ENCODE measurements at places on chromosomes 2 and 18.

- no peak for DNase-seq
Observed at GRCh38 chr2:42072349-42073118, 24.7 kb downstream of the PKDCC start.

DNA sequence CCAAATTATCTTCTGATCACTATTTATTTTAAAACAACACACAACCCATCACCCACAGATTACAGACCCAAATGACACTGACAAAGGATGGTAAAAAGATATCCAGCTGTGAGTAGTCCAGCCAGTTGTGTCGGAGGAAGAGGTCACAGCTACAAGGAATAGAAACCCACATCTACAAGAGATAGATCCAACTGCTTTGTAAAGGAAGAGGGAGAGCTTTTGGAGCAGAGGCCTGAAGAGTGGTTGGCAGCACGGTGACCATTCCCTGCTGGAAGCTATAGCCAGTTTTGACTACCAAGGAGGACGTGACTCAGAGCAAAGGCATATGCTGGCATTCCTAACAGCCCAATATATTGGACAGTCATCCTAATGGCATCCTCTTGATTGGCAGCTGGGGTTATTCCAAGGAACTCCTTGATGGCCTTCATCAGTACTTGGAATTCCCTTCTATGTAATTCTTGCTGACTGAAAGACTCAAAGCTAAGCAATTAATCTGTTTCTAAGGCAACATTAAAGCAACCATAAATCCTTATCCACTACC is 17.1 kb downstream of the SLC8A1 start:
- no peak for DNase-seq

DNA sequence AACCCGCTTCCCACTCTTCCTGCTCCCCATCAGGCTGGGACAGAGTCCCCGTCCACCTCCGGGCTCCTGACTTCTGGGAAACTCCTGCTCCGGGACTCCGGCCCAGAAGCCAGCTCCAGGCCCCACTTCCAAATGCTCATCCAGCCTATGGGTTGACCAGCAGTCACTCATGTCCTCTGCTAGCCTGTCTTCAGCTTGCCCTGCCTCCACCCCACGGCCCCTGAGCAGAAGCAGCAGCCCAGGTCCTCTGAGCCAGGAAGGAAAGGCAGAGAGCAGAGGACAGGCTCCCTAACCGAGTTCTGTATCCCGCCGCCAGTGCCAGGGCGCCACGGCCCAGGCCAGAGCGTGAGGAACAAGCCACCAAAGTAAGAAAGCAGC is 86.4 kb upstream of the ID2 start:
- DNase-seq, result no peak

- no peak for DNase-seq
Observed at GRCh38 chr2:80519121-80519643, 214.6 kb upstream of the LRRTM1 start.

DNA sequence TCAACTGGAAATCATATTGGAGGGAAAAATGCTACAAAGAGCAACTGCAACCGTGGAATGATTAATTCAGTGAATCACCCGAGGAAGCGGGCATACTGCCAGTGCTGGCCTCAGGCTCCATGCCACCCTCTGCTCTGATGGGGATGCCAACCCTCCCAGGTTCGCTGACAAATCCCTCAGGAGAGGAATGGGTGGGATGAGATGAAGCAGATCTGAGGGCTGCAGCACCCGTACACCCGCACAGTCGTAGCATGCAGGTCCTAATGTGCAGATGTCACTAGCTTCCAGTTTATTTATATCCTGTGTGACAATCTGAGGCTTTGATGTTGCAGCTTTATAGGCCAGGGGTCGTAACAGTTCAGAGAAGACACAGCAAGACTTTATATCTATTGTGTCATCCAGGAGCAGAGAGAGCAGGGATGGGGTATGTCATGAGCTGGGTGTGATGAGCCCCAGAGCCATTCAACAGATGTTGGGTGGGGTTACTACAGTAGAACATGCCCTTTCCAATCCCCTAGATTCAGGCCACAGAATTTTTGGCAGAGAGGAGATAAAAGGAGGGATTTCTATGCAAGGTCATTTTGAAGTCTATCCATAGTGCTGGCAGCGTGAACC is 44.6 kb downstream of the DPP4 start:
- no peak for DNase-seq

GRCh38 chr2:55038428-55038827 is 11.8 kb downstream of the RTN4 start:
- no peak for DNase-seq

GRCh38 chr18:13105059-13105458 is 113.5 kb upstream of the LDLRAD4 start:
- no peak for DNase-seq

DNA sequence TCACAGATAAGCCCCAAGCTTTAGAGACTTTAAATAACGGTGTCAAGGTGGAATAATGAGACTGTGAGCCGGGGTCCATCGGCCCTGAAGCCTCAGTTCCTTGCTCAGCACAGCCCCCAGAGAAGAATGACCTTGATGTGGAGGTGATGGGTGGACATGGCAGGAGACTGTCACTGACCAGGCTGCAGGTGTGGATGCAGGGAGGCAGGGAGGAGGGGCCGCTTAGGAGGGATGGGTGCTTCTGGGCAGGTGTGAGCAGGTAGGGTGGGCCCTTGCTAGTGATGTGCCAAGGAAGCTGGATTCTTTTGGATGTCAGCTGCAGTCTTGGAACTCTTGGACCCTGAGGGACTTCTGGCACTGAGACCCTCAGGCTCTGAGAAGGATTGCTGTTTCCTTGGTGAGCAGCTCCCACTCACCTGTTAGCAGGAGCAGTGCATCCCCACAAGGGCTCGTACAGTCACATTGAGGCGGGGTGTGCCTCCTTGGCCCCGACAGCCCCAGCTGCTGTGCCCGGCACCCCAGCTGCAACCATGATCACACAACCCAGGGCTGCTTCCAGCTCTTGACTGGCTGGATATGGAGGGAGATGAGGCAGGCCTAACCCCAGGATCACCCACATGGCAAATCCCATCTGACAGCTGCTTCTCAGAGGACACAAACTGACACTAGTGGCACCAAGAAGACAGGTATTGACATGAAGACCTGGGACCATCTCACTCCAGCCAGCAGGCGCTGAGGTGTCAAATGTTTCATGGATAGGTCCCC is 209.8 kb upstream of the HDAC4 start:
- DNase-seq, result no peak

DNA sequence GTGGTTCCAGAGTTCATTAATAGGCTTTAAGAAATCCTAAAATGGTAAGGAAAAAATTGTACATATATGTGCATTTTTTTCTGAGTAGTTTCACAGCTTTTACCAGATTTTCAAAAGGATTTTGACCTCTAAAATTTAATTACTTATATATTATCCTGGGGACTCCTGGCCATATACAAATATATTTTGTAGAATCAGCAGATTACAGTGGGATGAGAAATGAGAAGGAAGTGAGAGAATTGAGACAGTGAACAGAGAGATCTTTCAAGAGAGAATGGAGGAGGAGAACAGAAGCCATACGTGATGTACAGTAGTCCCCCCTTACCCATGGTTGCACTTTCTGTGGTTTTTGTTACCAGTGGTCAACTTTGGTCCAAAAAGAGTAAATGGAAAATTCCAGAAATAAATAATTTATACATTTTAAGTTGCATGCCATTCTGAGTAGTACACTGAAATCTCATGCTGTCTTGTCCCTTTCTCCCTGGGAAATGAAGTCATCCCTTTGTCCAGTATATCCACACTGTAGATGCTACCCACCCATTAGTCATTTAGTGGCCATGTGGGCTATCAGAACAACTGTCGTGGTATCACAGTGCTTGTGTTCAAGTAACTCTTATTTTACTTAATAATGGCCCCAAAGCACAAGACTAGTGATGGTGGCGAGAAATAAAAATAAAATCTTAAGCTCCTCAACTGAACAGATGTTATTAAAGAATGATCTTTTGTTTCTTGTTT is 130.4 kb upstream of the MYO3B start:
- DNase-seq, result no peak

GRCh38 chr2:241680827-241681599 is 5.6 kb downstream of the DTYMK start:
- no peak for DNase-seq

DNA sequence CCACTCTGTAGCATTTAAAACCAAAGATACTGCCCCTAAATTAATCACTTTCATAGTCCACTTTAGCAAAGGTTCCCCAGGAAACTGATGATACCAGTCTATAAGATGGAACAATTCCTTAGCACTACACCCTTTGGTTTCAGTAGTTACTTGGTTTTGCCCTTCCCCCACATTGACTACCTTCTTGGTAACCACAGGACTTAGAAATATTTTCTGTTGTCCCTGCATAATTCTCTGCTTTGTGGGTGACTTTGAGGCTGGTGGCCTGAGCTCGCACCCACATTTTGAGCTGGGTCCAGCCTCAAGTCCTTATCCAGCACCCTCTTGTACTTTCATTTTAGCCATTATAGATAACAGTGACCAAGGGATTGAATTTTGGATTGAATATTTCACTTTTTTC is 23.1 kb downstream of the ELP2 start:
- no peak for DNase-seq

DNA sequence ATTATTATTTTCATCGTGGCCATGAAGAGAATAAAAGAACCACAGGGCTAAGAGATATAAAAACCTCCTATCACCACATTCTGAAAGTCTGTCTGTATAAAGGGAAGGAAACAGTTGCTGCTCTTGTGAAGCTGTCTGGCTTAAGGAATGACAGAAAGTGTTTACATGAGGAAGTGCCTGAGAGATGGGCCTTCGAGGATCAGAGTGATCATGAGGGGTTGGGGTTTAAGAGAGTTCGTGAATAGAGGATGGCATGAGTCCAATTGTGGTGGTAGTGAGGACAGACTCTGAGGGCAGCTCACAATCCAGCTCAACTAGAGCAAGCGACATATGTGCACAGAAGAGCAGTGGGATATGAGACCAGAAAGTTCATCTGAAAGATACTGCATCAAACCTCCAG is 65.8 kb upstream of the PIEZO2 start:
- DNase-seq, result no peak

DNA sequence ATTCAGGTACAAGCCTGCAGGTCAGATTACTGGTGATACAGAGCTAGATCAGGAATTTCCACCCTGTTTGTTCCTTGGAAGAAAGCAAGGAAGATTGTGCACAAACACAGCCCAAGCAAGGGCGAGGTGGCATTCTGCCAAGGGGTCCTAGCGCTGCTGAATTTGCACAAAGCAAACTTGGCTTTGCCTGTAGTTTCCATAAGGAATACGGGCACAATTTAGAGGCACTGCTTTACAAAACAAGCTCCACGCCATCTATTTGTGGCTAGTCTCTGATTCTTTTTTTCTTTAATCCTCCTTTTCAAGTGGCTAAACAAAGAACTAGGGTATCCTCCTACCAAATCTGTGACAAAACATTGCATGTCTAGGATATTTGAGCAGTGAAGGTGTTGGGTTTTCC is 195.5 kb upstream of the ACVR2A start:
- DNase-seq, result no peak

DNA sequence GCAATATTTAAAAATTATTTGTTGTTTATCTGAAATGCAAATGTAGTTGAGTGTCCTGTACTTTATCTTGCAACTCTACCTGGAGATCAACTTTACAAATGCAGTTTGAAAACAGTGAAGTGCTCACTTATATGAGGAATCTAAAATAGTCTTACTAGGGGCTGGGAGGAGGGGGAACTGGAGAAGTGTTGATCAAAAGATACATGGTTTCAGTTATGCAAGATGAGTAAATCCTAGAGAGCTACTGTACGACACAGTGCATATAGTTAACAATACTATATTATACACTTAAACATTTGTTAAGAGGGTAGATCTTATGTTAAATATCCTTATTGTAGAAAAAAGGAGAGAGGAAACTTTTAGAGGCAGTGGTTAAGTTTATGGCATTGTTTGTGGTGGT is 241.9 kb downstream of the BCL11A start:
- no peak for DNase-seq

DNA sequence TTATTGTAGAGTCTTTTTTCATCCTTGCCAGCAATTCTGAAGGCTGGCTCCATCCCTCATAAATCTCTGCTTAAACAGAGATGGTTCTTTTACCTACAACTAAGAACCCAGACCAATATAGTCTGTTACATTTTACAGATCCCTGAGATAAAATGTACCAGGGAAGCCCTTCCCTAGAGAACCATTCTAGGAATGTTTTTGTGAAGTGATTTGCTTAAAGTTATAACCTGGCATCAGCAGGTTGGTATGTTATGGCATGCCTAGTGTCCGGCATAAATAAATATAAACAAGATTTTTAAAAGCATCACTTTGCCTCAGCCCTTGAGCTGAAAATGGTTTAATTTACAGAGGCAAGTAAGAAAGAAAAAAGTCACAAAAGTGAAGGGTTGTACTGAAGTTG is 18.5 kb upstream of the NPAS2 start:
- no peak for DNase-seq

GRCh38 chr18:11258039-11258610 is 108.8 kb upstream of the PIEZO2 start:
- DNase-seq, result no peak

DNA sequence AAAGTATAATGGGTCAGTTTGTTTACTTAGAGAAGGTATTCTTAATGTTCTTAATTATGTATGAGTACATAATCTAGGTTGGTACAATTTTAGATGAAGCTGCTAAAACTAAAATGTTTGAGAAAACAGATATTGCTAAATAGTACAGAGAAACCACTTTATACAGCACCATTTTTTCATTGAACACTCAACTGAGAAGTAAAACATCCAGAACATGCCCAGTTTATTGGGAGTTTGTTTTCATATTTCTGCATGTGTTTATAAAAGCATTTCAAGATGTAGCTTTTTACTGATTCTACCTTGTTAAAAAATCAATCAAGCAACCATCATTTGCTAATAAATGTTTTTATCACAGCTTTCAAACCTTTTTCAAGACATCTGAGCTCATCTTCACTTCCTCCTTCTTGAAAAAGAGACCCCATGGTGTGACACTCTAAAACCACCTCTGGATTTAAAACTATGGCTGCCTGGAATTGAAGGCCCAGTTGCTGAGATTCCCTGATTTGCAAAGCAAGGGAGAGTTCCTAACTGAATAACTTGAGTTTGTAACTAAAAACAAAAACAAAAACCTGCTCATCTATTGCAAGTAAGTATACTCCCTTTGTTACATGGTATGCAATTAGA is 585.9 kb downstream of the ZEB2 start:
- DNase-seq, result no peak

GRCh38 chr2:3598912-3599854 is 4.3 kb downstream of the COLEC11 start:
- DNase-seq, result no peak

DNA sequence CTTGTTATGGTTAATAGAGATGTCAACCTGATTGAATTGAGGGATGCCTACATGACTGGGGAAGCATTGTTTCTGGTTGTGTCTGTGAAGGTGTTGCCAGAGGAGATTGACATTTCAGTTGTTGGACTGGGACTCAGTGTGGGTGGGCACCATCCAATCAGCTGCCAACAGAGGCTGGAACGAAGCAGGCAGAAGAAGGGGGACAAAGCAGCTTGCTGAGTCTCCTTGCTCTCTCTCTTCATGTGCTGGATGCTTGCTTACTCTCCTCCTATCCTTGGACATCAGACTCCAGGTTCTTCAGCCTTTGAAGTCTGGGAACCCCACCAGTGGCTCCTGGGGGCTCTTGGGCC is 22.2 kb upstream of the SMAD4 start:
- no peak for DNase-seq

GRCh38 chr2:5074733-5075132 is 617.5 kb upstream of the SOX11 start:
- DNase-seq, result no peak

Data from CD4-positive, alpha-beta T cell treated with Interleukin-15 for 1 hour (primary cell).